Activated T-helper 1 cell treated with anti-CD3 and anti-CD28 coated beads, Interleukin-12 subunit alpha, Interleukin-12 subunit beta, Interleukin-2, Interleukin-4 antibody, amounts not matched to agents 30 ng/mL and 10 ng/mL and 1 ng/mL, durations not matched to agents 14 hours and 24 hours and 36 hours (primary cell): ENCODE measurements at places on chromosomes 1 and 21. TPM values are rescaled to one million over a fixed set of nuclear protein-coding genes. Genes with fewer than 3 reads are reported as not detected.

DNA sequence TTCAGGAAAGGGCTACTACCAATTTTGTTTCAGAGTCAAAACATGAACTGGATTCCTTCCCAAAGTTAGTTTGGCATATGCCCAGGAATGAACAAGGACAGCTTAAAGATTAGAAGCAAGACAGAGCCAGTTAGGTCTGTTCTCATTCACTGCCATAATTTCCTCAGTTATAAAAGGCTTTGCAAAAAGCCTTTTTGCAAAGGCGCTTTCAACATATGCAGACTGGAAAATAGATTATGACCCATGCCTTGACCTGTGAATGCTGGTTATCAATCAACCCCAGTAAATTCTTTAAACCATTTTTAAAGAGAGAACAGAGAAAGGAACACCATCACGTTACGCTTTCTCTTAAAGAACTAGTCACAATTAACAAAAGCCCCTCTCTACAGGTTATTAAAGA is 1.7 kb upstream of the FRRS1 start:
- DNase-seq = no peak

DNA sequence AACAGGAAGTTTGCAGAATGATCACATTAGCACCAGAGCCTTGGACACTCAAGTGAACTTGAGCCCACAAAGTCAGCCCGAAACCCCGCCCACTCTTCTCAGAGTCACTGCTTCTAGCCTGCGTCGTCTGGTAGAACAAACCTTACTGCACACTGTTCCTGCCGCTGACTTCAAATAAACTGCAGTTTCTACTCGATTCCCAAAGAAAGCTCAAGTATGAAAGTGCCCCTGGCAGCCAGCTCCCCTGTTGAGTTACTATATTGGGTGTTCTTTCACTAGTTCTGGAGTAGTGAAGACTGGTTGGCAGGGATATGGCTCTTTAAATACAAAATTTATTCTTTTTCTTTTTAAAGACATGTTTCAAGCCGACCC is 164.7 kb downstream of the GALNT2 start:
- no peak for DNase-seq

- no peak for DNase-seq
Measured at GRCh38 chr1:8033322-8033721, 7.2 kb upstream of the ERRFI1 start.

GRCh38 chr1:108644984-108645383 is 15.9 kb downstream of the HENMT1 start:
- DNase-seq = peak; percentile 36

Gene RAB7B
- not detected in 2 replicates for total RNA-seq

Gene SMCP
- not detected in 2 replicates for total RNA-seq

- no peak for DNase-seq
Measured at GRCh38 chr1:222631611-222632208, 13.8 kb downstream of the MIA3 start.

GRCh38 chr1:227038401-227038800 is 98.3 kb downstream of the COQ8A start:
- DNase-seq = no peak

- no peak for DNase-seq
Measured at GRCh38 chr1:58457023-58457635, 89.4 kb downstream of the OMA1 start.

DNA sequence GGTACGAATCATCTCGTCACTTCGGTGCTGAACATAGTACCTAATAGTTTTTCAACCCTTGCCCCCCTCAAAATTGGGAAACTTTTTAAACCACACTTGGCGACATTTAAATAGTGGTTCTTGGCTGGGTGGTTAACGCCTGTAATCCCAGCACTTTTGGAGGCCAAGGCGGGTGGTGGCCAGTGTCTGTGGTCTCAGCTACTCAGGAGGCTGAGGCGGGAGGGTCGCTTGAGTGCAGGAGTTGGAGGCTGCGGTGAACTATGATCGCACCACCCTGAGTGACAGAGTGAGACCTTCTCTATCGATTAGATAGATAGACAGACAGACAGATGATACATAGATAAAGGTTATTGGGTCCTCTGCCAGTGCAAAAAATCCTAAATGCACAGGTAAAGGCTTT is 55.5 kb upstream of the RASAL2 start:
- no peak for DNase-seq

Gene OLIG1
- total RNA-seq = not detected in 2 replicates

- DNase-seq = no peak
Measured at GRCh38 chr1:210448297-210448892, 119.7 kb downstream of the HHAT start.

DNA sequence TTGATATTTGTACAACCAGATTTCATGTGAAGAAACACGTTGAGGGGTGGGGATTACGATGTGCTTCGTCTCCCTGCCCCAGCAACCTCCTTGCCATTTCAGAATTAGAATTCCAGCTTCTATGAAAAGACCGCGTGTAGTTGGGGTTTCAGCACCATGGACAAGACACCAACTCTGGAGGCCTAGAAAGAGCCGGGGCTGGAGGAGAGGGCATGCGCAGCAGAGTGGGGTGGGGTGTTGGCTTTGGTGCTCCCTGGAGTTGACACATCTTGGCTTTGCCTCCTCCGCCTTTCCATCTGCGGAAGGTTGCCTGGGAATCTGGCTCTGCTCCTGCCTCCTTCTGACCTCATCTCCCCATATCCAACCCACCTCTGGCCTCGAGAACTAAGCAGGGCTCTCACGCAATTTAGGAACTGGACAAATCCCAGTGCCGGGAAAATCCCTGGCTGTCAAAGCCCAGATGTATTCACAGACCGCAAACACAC is 11.8 kb downstream of the HTR6 start:
- DNase-seq = no peak
